Left kidney (tissue), 8 donors: ENCODE measurements at places on chromosomes 13 and 19.

- no peak for DNase-seq
Observed at GRCh38 chr19:2150794-2151338, 500 bp downstream of the AP3D1 start.

- no peak for DNase-seq
Observed at GRCh38 chr13:70183041-70183440, 74.8 kb upstream of the KLHL1 start.

DNA sequence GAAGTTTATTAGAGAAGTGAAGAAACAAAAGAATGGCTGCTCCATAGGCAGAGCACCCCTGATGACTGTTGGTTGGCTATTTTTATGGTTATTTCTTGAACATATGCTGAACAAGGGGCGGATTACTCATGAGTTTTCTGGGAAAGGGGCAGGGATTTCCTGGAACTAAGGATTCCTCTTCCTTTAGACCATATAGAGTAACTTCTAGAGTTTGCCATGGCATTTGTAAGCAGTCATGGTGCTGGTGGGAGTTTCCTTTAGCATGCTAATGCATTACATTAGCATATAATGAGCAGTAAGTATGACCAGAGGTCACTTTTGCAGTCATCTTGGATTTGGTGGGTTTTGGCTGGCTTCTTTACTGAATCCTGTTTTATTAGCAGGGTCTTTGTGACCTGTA, 38.7 kb upstream of the PCDH8 start:
- no peak for DNase-seq

- no peak for DNase-seq
Observed at GRCh38 chr19:30074741-30075715, 133.0 kb downstream of the URI1 start.

DNA sequence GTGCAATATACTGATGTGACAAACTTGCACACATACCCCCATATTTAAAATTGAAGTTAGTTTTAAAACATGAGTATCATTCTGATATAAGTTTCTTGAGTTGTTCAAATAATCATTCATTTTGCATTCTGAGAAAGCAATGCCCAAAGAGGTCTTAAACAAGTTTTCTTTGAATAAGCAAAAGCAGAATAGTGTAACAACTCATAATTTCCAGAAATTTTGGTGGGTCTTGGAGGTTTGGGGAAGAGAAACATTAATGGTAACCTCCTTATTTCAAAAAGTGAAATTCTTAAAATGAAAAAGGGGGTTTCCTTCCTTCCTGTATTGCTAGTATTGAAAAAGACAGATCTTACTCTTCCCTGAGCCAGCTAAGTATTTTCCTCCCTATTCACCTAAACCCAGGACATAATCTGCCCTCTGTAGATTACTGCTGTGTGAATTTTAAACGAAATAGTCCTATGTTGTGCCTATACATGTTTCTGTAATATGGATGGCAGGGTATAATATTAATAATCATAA, 30.4 kb downstream of the SLC25A15 start:
- no peak for DNase-seq

DNA sequence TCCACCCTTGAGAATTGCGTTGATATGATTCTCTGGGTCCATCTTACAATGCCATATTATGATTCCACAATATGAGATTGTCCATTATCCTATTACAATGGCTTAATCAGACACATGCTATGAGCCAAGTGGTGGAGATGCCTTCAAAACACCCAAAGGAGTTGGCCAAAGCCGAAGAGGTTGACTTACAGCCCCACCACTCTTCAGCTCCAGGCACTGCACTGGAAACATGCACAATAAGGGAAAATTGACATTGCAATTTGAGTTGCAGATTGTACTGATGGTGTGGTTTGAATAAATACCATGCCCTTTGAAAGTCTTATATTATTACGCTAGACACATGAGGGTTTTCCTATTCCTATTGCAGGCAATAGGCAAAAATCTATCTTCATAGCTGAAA, 75.4 kb upstream of the TNFSF11 start:
- DNase-seq = no peak

- DNase-seq = no peak
Observed at GRCh38 chr13:50548586-50548985, 294.9 kb downstream of the DLEU7 start.

DNA sequence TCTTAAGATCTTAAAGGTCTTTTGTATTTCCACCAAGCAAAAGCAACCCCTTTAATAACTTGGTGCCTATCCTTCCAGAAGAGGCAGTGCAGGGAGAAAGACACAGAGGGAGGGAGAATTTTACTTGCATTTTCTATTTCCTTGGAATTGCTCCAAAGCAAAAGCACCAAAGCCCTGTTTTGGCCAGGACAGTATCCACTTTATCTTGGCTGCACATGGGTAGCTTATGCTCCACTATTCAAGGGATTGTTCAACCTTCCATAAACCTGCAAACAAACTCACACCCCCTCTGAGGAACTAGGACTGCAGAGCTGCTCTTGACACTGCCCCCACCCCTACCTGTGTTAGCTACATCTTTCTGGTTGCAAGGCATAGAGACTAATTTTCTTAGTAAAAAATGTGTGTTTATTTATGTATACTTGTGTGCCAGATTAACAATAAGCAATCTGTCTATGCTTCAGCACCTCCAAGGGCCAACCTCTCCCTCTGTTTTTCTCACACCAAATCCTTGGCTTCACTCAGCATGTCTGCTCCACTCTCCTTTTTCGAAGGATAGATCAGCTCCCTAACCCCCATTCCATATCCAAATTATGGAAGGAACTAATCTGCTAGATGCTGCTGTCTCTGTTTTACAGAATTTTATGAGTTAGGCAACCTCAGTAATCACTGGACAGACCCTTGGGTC, 68.1 kb upstream of the KLF12 start:
- no peak for DNase-seq

GRCh38 chr19:19677579-19677978, 8.9 kb downstream of the ZNF101 start:
- DNase-seq = no peak

- DNase-seq = no peak
Observed at GRCh38 chr13:23321535-23322241, 111.8 kb downstream of the SACS start.

- no peak for DNase-seq
Observed at GRCh38 chr13:29597706-29598105, 2.2 kb upstream of the SLC7A1 start.

GRCh38 chr13:24899601-24900000, 135.6 kb downstream of the RNF17 start:
- DNase-seq = no peak
